ENCODE measurements at places on chromosomes 16 and 17.
A peak's percentile ranks its signal among the peaks of the same experiment; 100 is the strongest.

DNA sequence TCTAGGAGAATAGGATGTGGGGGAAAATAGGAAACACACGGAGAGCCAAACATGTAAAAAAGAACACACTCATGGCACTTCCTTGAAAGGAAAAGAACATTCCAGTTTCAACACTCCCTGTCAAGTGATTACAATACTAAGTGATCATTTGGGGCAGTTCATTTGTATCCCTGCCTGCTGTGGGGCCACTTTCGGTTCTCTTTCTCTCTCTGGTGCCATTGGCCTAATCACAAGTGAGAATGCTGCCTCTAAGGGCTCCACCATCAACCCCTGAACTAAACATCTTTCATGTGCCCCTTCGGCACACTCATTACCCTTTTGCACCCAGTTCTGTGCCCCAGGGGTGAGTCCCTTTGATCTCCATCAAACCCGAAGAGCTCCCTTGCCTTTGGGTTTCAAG lies 197.3 kb downstream of the CEP112 start:
- DNase-seq: no peak
- no peak overlapping the region for H3K27ac ChIP-seq
- no peak overlapping the region for H3K4me3 ChIP-seq
- no peaks in the 10 kb centered on the region for H3K36me3 ChIP-seq
- H3K27me3 ChIP-seq: no peaks in the 10 kb centered on the region

GRCh38 chr16:21702276-21702675 lies 38.5 kb downstream of the OTOA start:
- no peak overlapping the region for H3K4me3 ChIP-seq
- no peaks in the 10 kb centered on the region for H3K4me1 ChIP-seq
- H3K27ac ChIP-seq: no peak overlapping the region
- no peaks in the 10 kb centered on the region for H3K27me3 ChIP-seq
- H3K36me3 ChIP-seq: no peaks in the 10 kb centered on the region
- DNase-seq: no peak

DNA sequence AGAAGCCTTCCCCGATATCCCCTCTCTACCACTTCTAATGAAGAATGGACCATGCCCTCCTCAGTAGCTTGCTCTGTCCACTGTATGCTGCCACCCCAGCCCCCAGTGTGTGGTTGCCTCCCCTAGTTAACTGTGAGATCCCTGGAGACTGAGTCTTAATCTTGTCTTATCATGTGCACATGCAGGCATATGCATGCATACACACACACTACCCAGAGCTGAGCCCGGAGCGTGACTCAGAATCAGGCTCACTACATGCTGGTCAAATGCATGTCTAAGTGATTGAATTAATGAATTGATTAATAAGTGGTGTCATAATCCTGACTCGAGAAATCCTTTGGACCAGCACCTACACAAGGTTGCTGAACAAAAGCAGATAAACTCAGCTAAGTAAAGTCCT lies 99.4 kb downstream of the CCT6B start:
- no peak for DNase-seq
- no peak overlapping the region for H3K27ac ChIP-seq
- H3K36me3 ChIP-seq: no peaks in the 10 kb centered on the region
- H3K27me3 ChIP-seq: no peaks in the 10 kb centered on the region
- no peak overlapping the region for H3K4me3 ChIP-seq

DNA sequence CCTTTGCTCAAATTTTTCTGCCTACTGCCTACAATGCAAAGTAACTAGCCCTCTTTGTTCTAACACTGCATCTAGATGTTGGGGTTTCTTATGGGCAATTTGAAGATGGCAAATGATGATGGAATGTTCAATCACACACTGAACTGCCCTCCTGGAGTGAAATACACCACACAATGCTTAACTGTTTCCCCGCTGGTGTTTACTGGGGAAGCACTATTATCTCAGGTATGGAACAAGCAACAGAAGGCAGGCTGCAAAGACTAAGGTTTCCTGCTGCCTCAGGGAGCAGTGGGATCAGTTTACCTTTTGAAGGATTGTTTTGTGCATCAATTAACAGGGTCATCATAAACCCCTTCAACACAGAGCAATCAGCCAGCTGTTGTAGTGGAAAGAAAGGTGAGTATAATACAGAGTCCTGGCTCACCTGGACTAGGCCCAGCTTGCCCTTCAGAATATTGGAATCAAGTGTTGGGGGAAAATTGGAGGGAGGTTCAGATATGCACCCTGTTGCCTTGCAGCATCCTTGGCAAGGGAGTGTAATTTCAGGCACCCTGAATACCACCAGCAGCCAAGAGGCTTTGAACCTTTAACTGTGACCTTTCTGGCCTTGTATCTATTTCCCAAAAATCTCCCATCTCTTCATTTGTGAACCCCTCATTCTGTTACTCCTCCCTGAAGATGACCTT lies 105.4 kb upstream of the CDH11 start:
- H3K27ac ChIP-seq: no peak overlapping the region
- H3K27me3 ChIP-seq: no peaks in the 10 kb centered on the region
- no peaks in the 10 kb centered on the region for H3K36me3 ChIP-seq
- H3K4me1 ChIP-seq: no peaks in the 10 kb centered on the region

GRCh38 chr16:22661161-22661647 lies 150.5 kb downstream of the NPIPB5 start:
- H3K4me3 ChIP-seq: no peak overlapping the region
- no peaks in the 10 kb centered on the region for H3K4me1 ChIP-seq
- no peak overlapping the region for H3K27ac ChIP-seq
- H3K36me3 ChIP-seq: no peaks in the 10 kb centered on the region

DNA sequence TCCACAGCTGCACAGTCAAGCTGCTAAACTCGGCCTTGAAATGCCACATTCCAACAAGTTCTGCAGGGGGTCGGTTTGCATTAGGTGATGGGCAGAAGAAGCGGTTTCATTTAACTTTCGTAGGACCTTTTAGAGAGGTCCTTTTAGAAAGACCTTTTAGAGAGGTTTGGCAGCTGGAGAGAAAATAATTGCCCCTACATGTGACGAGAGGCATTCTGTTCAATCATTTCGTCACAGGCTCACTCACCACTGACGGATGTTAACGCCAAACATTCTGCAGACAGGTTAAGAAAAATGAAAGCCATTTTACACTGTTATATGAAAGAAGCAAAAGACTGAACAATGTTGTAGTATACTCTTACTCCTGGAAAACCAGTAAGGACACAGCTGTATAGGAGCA lies 76.5 kb upstream of the ZNF423 start:
- H3K36me3 ChIP-seq: no peaks in the 10 kb centered on the region
- H3K4me1 ChIP-seq: no peaks in the 10 kb centered on the region
- DNase-seq: no peak
- H3K4me3 ChIP-seq: no peak overlapping the region

DNA sequence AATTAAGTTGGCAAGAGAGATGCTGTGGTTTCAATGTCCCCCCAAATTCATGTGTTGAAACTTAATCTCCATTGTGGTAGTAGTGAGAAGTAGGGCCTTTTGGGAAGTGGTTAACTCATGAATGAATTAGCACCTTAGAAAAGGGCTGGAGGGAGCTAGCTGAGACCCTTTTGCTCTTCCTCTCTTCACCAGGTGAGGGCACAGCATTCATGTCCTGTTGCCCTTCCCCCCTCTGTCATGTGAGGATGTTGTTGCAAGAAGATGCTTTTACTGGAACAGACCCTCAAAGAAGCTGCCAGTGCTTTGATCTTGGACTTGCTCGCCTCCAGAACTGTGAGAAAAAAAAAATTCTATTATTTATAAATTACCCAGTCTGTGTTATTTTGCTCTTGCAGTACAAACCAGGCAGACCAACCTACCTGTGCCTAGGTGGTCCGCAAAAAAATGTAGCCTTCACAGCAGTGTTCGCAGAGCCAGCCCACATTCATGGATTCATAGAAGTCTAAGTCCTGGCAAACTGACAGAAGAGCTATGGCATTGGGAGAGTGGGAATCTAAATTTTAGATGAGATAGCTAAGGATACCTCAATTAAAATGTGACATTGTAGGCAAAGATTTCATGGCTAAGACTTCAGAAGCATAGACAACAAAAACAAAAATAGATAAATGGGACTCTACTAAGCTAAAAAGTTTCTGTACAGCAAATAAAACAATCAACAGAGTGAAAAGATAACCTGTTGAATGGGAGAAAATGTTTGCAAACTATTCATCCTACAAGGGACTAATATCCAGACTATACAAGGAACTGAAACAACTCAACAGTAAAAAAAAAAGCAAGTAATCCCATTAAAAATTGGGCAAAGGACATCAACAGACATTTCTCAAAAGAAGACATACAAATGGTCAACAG lies 32.0 kb upstream of the ABCA5 start:
- no peak overlapping the region for H3K27ac ChIP-seq
- peak; percentile 91 for DNase-seq
- no peaks in the 10 kb centered on the region for H3K4me1 ChIP-seq
- no peaks in the 10 kb centered on the region for H3K36me3 ChIP-seq

- no peaks in the 10 kb centered on the region for H3K4me1 ChIP-seq
- H3K27ac ChIP-seq: no peak overlapping the region
- H3K27me3 ChIP-seq: no peaks in the 10 kb centered on the region
- no peak for DNase-seq
- no peaks in the 10 kb centered on the region for H3K36me3 ChIP-seq
Measured at GRCh38 chr17:82976982-82977488, 102.4 kb upstream of the METRNL start.

- peaks cover 10% of the 10 kb centered on the region for H3K27me3 ChIP-seq
- no peaks in the 10 kb centered on the region for H3K4me1 ChIP-seq
- no peak overlapping the region for H3K27ac ChIP-seq
- no peak for DNase-seq
Measured at GRCh38 chr17:79650861-79651260, 40.0 kb upstream of the RBFOX3 start.

- no peaks in the 10 kb centered on the region for H3K4me1 ChIP-seq
- H3K4me3 ChIP-seq: no peak overlapping the region
- H3K27me3 ChIP-seq: peaks cover 25% of the 10 kb centered on the region
- H3K27ac ChIP-seq: no peak overlapping the region
Measured at GRCh38 chr17:49579522-49579921, 3.9 kb downstream of the NXPH3 start.

GRCh38 chr17:72104164-72104862 lies 16.5 kb upstream of the SOX9 start:
- H3K36me3 ChIP-seq: no peaks in the 10 kb centered on the region
- H3K4me1 ChIP-seq: peaks cover 19% of the 10 kb centered on the region
- no peak overlapping the region for H3K4me3 ChIP-seq
- peak; percentile 63 for DNase-seq

DNA sequence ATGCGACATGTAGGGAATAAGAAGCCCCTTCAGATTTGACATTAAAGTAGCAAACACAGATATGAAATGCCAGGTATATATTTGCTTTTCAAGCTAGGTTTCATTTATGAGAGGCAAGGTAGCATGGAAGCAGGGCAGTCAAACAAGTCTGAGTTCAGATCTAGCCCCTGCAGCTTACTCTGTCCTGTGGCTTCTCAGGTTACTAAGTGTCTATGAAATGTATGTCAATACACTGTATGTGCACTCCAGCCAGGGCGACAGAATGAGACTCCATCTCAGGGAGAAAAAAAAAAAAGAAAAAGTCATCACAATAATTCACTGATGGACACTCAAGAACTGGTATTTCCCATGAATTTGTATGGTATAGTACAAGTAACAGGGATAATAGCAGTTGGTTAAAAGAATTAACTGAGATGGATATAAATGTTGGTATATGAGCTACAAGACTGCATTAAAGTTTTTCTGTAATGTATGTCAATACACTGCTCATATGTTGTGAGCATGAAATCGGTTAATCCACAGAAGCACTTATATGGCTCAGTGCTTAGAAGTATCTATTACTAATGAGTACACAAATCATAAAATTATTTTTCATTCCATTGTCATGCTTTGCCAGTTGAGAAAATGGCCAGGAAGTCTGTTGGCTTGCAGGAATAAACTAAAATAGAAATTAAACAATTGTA lies 2.9 kb upstream of the WSB1 start:
- DNase-seq: no peak
- no peaks in the 10 kb centered on the region for H3K27me3 ChIP-seq
- H3K4me1 ChIP-seq: peaks cover 4% of the 10 kb centered on the region
- H3K27ac ChIP-seq: no peak overlapping the region
- no peaks in the 10 kb centered on the region for H3K36me3 ChIP-seq

- H3K4me3 ChIP-seq: peak overlapping the region; percentile 61
- H3K36me3 ChIP-seq: peaks cover 2% of the 10 kb centered on the region
- H3K27me3 ChIP-seq: no peaks in the 10 kb centered on the region
- no peak for DNase-seq
- H3K27ac ChIP-seq: no peak overlapping the region
Measured at GRCh38 chr16:15961571-15962090, 12.2 kb downstream of the ABCC1 start.

- no peak for DNase-seq
- H3K36me3 ChIP-seq: peaks cover 29% of the 10 kb centered on the region
- no peaks in the 10 kb centered on the region for H3K27me3 ChIP-seq
- no peak overlapping the region for H3K4me3 ChIP-seq
- no peak overlapping the region for H3K27ac ChIP-seq
- H3K4me1 ChIP-seq: no peaks in the 10 kb centered on the region
Measured at GRCh38 chr16:11121083-11121608, 134.9 kb downstream of the SOCS1 start.

GRCh38 chr17:37147301-37147812 lies 198.6 kb downstream of the AATF start:
- peak overlapping the region; percentile 6 for H3K27ac ChIP-seq
- H3K36me3 ChIP-seq: peaks cover 24% of the 10 kb centered on the region
- peak overlapping the region; percentile 10 for H3K4me3 ChIP-seq
- DNase-seq: no peak

- H3K36me3 ChIP-seq: no peaks in the 10 kb centered on the region
- no peak overlapping the region for H3K27ac ChIP-seq
- H3K4me3 ChIP-seq: no peak overlapping the region
- H3K4me1 ChIP-seq: no peaks in the 10 kb centered on the region
- H3K27me3 ChIP-seq: no peaks in the 10 kb centered on the region
- no peak for DNase-seq
Measured at GRCh38 chr16:69410219-69410990, 14.0 kb upstream of the CYB5B start.

DNA sequence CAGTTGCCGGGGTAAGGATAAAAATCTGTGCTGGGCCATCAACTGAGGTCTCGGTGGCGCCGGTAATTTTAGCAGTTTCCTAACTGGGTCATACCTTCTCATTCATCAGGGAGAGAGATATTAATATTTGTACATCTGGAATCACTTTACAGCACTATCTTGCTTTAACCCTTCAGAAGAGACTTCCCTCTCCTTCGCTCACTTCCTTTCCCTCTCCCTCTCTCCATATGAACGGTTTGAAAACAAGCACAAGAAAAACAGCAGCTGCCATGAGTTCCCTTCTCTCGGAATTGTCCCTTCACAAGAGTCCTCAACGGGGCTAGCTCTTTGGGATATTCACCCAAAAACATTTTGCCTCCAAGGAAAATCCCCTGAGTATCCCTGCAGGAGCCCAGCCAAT lies 144.3 kb upstream of the NOG start:
- no peaks in the 10 kb centered on the region for H3K36me3 ChIP-seq
- DNase-seq: no peak
- H3K27me3 ChIP-seq: peaks cover 2% of the 10 kb centered on the region
- no peak overlapping the region for H3K4me3 ChIP-seq
- H3K27ac ChIP-seq: no peak overlapping the region
- peaks cover 4% of the 10 kb centered on the region for H3K4me1 ChIP-seq

DNA sequence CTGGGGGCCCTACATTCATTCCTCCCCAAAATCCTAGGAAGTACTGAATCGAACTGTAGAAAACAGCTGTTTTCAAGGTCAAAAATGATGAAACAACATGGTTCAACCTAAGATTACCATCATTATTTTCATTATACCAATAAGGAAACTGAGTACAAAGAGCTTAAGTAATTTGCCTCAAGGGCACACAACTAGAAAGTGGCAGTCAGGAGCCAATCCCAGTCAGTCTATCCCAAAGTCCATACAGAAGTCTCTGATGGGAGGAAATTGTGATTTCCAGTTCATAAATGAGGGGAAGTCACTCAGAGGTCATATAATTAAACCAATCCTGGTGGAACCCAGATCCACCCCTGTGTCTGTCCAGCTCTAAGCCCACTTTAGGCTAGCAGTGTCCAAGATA lies 8.4 kb downstream of the LPO start:
- no peaks in the 10 kb centered on the region for H3K4me1 ChIP-seq
- no peaks in the 10 kb centered on the region for H3K36me3 ChIP-seq
- peaks cover 92% of the 10 kb centered on the region for H3K27me3 ChIP-seq
